ENCODE measurements at places on chromosomes 11 and 22.

GRCh38 chr11:61912991-61913698 is 4.2 kb downstream of the RAB3IL1 start:
- no peak for DNase-seq

DNA sequence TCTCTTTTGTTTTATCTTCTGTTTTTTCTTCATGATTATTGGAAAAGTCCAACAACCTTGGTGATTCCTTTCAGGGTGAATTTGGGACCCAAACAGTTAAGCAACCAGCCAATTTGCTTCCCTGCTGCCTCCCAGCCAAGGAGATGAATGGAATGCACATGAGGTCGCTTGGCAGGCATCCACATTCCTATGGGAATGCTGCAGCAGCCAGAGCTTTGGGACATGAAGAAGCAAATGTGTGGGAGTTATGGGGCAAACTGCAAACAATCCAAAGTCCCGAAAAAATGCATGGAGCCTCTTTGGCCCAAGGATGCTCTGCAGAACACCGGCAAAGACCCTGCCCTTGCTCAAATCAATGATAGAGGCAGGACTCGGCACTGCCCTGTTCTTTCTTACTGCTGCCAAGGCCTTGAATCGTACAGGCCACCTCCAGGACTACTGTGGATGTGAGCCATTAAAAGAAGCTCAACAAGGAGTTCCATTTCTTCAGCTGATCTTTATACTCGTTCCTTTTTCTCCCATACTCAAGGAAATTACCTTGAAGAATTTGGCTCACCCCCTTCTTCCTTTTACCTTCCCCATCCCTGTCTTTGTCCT is 117.3 kb upstream of the TEAD1 start:
- DNase-seq, result peak; percentile 77

GRCh38 chr22:38110008-38110862 is at the start of gene BAIAP2L2:
TSS of gene BAIAP2L2 (minus strand) at chr22:38110684. CDS start at chr22:38110525, 159 bp downstream.
- peak; percentile 71 for DNase-seq

DNA sequence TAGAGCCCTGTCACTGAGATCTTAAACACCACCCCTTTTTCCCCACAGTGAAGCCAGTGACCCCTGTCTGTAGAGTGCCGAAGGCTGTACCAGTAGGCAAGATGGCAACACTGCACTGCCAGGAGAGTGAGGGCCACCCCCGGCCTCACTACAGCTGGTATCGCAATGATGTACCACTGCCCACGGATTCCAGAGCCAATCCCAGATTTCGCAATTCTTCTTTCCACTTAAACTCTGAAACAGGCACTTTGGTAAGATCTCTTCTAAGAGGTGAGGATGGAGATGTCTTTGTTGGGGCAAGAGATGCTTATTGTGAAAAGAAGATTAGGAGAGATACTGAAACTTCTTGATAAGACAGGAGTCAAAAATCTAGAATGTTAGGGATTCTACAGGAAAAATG is 75.9 kb downstream of the JAM3 start:
- DNase-seq, result no peak

DNA sequence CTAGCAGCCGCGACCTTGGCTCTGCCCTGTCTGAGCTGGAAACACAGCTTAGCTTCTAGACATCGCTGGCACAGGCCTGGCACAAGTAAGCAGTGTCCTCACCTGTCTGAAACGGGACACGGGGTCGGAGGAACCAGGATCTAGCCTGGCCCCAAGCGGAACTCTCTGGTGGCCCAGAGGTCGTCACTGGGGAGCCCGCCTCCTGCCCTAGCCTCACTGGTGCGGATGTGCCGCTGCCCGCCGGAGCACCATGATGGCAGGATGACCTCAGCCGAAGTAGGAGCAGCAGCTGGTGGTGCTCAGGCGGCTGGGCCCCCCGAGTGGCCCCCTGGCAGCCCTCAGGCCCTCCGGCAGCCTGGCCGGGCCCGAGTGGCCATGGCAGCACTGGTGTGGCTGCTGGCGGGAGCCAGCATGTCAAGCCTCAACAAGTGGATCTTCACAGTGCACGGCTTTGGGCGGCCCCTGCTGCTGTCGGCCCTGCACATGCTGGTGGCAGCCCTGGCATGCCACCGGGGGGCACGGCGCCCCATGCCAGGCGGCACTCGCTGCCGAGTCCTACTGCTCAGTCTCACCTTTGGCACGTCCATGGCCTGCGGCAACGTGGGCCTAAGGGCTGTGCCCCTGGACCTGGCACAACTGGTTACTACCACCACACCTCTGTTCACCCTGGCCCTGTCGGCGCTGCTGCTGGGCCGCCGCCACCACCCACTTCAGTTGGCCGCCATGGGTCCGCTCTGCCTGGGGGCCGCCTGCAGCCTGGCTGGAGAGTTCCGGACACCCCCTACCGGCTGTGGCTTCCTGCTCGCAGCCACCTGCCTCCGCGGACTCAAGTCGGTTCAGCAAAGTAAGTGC is 871 bp downstream of the SLC35E4 start:
- DNase-seq, result no peak

- no peak for DNase-seq
Observed at GRCh38 chr11:125055107-125055715, 7.9 kb upstream of the SLC37A2 start.

- DNase-seq, result no peak
Observed at GRCh38 chr11:12598330-12599256, 75.6 kb upstream of the TEAD1 start.

DNA sequence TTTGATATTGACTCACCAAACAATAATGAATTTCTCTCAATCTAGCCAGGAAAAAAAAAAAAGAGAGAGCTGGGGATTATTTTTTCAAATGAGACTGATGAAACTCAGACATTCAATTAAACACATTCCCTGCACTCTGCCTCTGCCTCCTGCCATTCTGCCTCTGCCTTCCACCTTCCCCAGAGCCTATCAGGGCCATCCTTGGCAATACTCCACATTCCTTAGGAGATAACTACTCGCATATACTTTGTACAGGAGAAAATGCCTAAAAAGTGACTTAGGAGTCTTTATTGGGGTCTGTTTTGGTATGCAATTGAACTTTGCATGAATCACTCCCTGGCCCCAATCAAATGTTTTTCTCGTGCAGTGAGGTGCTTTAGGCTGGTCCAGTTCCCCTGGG is 246.6 kb upstream of the PLET1 start:
- DNase-seq, result no peak

DNA sequence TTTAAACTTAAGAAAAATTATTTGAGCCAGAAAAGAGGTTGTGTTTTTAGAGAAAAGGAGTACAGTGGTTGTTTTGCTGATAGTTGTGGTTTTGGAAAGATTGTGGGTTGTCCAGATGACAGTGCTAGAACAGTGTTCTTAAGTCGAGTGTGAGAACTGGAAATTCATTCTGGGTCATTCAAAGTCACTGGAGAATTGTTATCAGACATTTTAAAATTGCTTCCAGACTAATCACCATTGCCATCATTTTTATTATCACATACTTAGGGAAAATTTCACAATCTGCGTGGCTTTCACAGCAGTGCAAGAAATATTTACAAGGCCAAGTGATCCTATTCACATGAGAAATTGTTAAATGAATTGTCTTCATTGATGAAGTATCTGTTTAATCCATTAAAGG is 242.2 kb upstream of the DDI1 start:
- no peak for DNase-seq

GRCh38 chr11:75632450-75632849 is 36.4 kb downstream of the MAP6 start:
- DNase-seq, result no peak

DNA sequence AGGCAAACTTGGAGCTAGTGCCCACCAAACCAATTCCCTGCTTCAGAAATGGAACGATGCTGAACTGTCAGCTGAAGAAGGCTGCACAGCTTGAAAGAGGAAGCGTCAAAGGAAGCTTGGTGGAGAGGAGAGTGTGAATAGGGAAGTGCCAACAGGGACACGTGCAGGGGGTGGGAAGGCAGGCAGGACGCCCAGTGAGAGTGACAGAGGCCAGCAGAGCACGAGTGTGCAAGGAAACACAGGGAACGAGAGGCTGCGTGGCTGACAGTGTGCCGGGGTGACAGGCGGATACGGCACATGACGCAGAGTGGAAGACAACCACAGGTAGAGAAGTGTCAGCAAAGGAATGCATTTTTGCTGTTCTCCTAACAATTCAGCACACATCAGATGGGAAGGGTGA is 196.4 kb downstream of the LARGE1 start:
- DNase-seq, result no peak

DNA sequence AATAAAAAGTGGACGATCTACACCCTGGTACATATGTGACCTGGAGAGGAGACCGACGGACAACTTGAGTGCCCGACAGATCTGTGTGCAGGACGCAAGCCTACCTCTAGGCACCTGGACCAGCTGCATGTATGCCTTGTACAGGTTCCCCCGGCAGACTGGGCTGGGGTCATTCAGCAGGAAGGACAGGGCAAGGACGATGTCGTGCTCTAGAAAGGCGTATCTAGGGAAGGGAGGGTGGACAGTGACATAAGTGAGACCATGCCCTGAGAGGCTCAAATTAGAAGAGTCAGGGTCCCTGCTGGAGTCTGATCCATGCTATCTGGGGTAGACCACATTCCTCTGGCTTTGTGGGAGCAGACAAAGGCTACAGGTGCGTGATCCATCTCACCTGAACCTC is 7.9 kb downstream of the RSPH14 start:
- no peak for DNase-seq
